ENCODE measurements at places on chromosomes 16 and 17.

GRCh38 chr16:67104061-67104460, 5.7 kb upstream of the PHAF1 start:
- DNase-seq: peak; percentile 68

- no peak for DNase-seq
Observed at GRCh38 chr17:61345825-61346666, 53.6 kb upstream of the TBX2 start.

DNA sequence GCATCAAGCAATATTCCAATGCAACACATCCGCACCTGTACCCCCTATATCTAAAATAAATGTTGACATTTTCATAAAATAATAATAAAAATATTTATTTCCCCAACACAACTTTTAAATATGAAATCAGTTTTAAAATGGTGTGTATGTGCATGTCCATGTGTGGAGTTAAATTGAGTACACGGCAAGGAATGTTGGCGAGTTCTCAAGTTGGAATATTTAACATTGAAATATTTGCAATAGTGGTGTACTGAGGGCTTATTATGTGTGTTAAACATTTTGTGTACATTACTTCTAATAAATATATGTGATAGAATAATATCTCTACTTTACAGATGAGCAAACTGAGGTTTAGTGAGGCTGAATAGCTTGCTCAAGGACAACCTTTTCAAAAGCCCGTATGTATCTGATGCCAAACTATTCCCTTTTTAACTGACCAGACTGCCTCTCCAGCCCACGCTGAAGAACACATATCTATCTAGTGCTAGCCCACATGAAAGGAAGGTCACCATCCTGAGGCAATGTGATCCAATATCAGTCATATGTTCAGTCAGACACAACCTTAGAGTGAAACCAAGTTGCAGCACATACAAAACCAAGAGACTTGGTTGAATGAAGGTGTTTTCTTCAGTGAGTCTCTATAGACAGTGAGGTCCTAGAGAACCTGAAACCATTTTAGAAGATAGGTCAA, 192.2 kb upstream of the CDH11 start:
- no peak for DNase-seq

DNA sequence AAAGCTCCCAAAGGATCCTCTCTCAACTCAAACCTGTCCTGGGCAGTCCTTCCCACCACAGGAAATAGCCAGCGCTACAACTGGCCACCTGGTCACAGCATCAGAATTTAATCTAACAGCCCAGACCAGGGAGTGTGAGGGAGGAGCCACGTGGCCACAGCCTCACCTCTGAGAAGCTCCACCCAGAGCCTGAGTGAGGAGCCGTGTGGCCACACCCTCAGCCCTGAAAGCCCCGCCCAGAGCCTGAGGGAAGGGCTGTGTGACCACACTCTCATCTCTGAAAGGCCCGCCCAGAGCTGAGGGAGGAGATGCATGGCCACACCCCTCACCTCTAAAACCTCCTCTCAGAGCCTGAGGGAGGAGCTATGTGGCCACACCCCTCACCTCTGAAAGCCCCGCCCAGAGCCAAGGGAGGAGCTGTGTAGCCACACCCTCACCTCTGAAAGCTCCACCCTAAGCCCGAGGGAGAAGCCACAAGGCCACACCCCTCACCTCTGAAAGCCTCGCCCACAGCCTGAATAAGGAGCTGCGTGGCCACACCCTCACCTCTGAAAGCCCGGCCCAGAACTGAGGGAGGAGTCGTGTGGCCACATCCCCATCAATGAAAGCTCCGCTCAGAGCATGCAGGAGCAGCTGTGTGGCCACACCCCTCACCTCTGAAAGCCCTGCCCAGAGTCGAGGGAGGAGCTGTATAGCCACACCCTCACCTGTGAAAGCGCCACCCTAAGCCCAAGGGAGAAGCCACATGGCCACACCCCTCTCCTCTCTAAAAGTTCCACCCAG, 28.6 kb downstream of the SLC38A8 start:
- peak; percentile 99 for DNase-seq

- DNase-seq: peak; percentile 78
Observed at GRCh38 chr17:77436058-77436442, 295.3 kb downstream of the SEC14L1 start.

- DNase-seq: no peak
Observed at GRCh38 chr16:14539631-14540030, 90.4 kb downstream of the PARN start.

GRCh38 chr17:55642741-55643140, 79.9 kb downstream of the TMEM100 start:
- no peak for DNase-seq

GRCh38 chr16:56462064-56462796, 10.9 kb downstream of the OGFOD1 start:
- no peak for DNase-seq

GRCh38 chr17:17176341-17176740, 29.8 kb downstream of the PLD6 start:
- no peak for DNase-seq

DNA sequence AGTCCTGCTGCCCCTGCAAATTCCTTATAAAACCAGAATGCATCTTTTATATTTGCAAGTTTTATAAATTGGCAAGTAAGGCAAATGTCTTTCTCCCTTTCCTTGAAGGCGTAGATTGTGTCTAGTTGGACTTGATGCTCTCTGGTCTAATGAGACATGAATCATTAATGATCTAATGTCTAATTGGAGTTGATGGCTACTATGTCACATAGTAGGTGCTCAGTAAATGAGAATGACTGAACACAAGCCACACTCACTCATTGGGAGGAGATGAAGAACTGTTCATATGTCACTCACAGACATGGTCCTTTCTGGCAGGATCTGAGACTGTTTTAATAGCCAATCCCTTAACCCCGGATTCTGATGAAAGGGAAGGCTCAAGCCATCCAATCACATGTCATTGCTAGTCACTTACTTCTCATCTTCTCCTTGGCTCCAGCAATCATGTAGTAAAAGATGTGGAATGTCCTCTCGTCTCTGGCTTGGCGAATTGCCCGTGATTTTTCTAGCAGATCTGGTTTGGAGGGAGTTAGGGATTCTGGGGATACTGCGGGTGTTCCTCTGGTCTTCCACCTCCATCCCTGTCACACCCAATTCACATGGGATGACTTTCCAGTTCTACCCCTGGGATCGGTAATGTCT, 81.0 kb downstream of the MYH11 start:
- DNase-seq: no peak

DNA sequence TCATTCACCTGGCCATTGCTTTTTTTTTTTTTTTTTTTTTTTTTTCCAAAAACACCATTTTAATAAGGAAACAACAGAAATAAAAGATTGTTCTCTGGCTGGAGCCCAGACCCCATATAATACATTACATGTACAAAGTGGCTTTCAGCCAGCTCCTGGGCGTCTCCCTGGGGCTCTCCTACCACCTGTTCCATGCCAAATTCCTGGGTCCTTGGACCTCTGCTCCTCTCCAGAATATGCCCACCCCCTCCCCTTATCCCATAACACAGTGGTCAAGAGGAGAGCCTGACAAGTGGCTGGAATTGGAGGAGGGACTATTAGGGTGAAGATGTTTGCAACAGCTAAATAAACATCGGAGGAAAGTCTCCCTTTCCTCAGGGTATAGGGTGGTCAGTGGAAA, 3.6 kb upstream of the PHF12 start:
- no peak for DNase-seq

DNA sequence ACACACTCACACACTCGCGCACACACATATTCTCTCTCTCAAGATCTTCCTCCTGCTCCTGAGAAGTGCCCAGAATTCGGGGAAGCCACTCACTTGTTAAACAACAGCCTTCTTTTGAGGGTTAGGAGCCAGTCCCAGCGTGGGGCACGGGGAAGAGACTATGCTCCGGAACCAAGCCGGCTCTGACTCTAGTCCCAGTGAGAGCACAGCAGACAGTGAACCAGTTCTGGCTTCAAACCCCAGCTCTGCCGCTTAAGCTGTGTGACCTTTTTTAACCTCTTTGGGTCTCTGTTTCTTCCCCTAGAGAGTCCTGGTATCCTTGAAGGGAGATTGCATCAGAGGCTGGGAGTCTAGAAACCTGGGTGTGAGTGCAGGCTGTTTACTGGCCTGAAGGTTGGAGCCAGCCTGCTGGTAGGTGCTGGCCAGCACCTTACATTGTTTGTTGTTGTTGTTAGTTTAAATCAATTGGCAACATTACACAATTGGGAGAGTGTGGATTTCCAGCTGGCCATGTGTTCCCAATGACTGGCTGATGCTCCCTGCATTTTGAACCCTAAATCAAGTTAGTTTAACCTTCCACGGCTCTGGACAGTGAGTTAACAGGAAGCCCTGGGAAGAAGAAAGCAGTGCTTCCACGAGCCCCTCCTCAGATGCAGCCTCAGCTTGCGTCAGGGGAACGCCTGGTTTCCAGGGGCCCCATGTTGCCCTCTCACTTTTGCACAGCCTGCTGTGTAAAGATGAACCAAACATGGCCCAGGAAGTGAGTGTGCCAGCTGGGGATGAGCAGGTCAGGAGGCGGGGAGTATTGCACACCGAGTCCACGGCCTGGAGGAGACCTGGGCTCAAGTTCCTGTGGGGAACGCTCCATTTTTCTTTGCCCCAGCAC, 71.5 kb downstream of the GAS7 start:
- no peak for DNase-seq

GRCh38 chr16:76518781-76519180, 241.6 kb downstream of the CNTNAP4 start:
- peak; percentile 42 for DNase-seq

DNA sequence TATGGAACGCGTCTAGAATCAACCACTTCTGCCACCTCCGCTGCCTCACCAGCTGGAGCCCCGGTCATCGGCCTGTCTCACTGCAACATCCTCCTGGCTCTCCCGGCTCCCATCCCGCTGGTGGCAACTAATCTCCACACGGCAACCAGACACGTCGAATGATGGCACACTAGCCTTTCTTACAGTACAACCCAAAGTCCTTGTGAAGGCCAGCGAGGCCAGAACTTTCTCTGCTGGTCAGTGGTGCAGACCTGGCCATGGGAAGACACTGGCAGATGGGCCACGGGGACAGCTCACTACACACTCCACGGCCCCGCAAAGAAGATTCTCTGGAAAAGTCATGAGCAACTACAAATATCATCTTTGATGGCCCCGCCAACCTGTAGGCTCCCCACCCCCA, 117.6 kb downstream of the RMI2 start:
- no peak for DNase-seq

- DNase-seq: no peak
Observed at GRCh38 chr17:28180449-28180848, 138.0 kb downstream of the NLK start.

- DNase-seq: no peak
Observed at GRCh38 chr16:81436386-81436785, 8.2 kb upstream of the CMIP start.

- no peak for DNase-seq
Observed at GRCh38 chr16:8920645-8921346, 38.6 kb downstream of the LITAFD start.

DNA sequence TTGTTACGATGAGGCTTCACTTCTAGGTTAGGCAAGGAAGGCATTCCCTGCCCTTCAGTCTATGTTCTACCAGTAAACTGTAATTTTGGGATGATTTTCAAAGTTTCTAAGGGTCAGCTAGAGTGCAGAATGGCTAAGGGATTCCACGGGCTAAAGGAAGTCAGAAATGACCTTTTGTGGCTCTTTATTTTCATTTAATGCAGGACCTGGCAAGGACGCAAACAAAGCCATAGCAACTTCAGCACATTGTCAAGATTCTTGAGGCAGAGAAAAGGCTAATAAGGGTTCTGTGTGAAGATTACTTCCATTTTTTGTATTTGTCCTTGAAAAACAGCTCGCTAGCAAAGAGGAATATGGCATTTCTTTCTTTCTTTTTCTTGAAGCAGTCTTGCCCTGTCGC, 76.6 kb downstream of the STX8 start:
- DNase-seq: no peak

DNA sequence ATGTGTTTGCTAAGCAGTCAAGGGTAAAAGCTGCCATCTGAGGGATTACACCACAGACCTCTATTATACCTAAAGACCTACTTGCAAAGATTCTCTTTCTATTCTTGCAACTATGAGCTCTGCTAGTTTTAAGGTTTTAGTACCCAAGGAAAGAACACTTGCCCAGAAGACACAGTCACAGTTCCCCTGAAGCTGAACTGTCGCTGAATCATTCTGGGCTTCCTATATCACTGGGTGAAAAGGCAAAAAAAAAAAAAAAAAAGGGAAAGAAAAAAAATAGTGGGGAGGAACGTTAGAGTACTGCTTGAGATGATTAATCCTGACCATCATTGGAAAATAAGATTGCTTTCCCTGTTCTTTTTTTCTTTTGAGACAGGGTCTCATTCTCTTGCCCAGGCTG, 37.9 kb downstream of the LYRM1 start:
- DNase-seq: no peak

GRCh38 chr17:72254808-72255449, 134.1 kb downstream of the SOX9 start:
- no peak for DNase-seq

GRCh38 chr17:48630925-48631692, 5.0 kb upstream of the HOXB9 start:
- peak; percentile 38 for DNase-seq

DNA sequence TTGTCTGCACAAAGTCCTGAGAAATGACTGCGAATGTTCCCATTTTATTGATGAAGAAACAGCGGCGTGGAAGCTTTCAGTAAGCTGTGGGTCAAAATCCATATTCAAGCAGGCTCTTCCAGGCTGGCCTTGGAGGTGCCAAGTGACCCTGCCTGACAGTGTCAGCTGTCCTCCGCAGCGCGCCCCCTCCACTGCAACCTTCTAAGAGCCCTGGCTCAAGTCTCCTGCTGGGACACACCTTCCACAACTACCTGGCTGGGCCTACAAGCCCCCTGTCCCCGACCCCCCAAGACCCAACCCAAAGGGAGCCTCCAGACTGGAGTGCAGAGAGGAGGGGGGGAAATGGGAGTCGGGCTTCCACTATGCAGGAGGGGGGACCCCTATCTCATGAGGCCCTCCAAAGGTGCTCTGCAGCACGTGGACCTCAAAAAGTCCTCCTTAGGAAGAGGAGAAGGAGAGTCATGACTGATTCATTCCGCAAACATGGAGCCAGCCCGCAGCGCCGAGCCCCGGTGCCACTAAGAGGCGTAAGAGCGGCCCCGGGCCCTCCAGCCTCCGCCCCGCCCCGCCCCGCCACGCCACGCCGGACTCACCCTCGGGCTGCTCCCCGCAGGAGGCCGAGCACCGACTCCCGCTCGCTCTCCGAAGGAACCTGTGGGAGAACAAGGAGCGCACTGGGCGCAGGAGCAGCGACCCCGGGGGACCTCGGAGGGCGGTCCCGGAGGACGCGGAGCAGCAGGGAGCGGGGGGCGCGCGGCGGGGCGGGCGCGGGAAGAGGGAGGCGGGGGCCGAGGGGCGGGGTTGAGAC, 574 bp downstream of the MPP3 start:
- DNase-seq: no peak

DNA sequence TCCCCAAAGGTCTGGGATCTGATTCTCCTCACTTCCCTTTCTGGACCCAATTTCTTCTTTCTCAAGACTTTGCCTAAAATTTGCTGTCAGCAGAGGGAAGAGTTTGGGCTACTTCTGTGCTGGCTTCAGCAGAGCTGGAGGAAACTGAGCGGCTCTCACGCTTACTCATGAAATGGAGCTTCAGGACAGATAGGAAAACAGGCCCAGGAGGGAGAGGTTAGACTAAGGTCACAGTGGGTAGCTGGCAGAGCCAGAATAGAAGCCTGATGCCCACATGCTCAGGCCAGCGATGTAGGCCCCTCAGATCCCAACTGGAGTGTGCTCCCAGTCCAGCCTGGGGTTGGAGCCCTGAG, 593 bp downstream of the SLC38A7 start:
- DNase-seq: no peak

GRCh38 chr17:12328204-12328603, 307.5 kb downstream of the MAP2K4 start:
- no peak for DNase-seq
